ENCODE measurements at places on chromosomes 13 and 19. TPM values are rescaled to one million over a fixed set of nuclear protein-coding genes. Genes with fewer than 3 reads are reported as not detected.

Gene NCLN
- total RNA-seq: 57.0 TPM

Gene NCR1
- not detected for total RNA-seq

Gene TDRD3
- total RNA-seq: 25.1 TPM

Gene CCDC70
- total RNA-seq: not detected

Gene FCAR
- total RNA-seq: not detected

Gene ANKLE1
- total RNA-seq: 7.3 TPM

Gene KBTBD6
- 7.1 TPM for total RNA-seq

Gene ZNF382
- 13.4 TPM for total RNA-seq

Gene NOVA2
- 0.02 TPM for total RNA-seq

Gene IZUMO2
- total RNA-seq: not detected

Gene CEACAM19
- total RNA-seq: 0.68 TPM

Gene KIR2DL4
- total RNA-seq: not detected

Gene PALM
- total RNA-seq: not detected

Gene TEX101
- total RNA-seq: not detected

Gene ZNF665
- 2.7 TPM for total RNA-seq

Gene MUC16
- not detected for total RNA-seq

Gene ZNF224
- total RNA-seq: 33.8 TPM

Gene S1PR5
- not detected for total RNA-seq

Gene ATP8A2
- 0.41 TPM for total RNA-seq

Gene LGALS14
- total RNA-seq: not detected

Gene LYPD5
- total RNA-seq: 0.45 TPM

Gene KCNN1
- total RNA-seq: not detected

Gene DYRK1B
- 5.7 TPM for total RNA-seq

Gene SCEL
- total RNA-seq: not detected

Gene B3GNT3
- total RNA-seq: not detected

Gene EFNA2
- total RNA-seq: not detected

Gene NCAN
- total RNA-seq: 0.48 TPM

Gene AMER2
- total RNA-seq: not detected

Gene ZNF100
- 22.3 TPM for total RNA-seq

Gene MTUS2
- total RNA-seq: not detected

Gene CGB7
- not detected for total RNA-seq

Gene STXBP2
- total RNA-seq: 124 TPM

Gene TMEM190
- total RNA-seq: not detected

Gene SRRM5
- total RNA-seq: 0.59 TPM

Gene SLC6A16
- total RNA-seq: 3.5 TPM

Gene KLHL1
- total RNA-seq: not detected

Gene PSG2
- not detected for total RNA-seq

Gene HCST
- 93.1 TPM for total RNA-seq

Gene ZNF575
- total RNA-seq: 3.7 TPM

Gene PSG6
- total RNA-seq: not detected

Data from T-helper 2 cell treated with Interferon-gamma antibody and Interleukin-4, amounts not matched to agents 100 ng/mL and 5 ng/mL, for 36 hours (primary cell).